ENCODE measurements at places on chromosomes 7 and 10.

DNA sequence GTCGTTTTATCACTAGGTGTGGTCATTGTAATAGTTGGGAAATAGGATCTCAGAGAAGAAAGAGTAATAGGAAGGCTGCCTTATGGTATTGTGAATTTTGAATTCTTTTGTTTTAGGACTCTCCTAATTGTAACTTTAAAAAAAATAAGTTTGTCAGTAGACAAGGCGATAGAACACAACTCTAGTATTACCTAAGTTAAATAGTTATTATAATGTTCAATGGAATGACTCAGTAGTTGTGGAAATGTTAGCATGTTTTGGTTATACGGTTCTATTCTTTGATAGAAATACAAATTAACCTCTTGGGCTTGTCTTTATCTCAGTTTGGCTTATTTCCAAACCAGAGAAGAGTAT is 1.4 kb downstream of the DNAH11 start:
- DNase-seq = no peak

DNA sequence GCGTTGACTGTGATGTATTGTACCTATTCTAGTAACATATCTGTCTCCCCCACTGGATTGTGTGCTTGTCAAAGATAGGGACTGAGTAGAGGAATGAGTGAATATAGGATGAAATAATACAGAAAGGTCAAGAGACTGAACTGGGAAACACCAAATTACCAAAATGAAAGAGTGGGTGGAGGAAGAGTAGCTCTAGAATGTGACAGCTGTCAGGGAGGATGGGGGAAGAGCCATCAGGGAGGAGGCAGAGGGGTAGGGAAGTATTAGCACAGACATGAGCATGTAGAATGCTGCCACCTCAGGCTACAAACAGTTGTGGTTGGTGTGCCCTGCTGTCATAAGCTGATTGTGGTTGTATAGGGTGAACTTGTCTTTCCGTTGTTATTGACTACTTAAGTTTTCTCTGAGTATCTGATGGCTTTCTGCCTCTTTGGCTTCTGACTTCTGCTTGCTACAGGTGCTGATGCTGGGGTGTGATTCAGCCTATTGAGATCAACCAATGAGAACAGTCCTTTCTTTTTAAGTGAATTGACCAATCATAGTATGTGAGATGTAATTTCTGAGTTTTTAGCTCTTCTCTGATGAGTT is 5.6 kb downstream of the CCSER2 start:
- peak; percentile 54 for DNase-seq

GRCh38 chr7:26480156-26480555 is 188.5 kb downstream of the SNX10 start:
- DNase-seq = no peak

DNA sequence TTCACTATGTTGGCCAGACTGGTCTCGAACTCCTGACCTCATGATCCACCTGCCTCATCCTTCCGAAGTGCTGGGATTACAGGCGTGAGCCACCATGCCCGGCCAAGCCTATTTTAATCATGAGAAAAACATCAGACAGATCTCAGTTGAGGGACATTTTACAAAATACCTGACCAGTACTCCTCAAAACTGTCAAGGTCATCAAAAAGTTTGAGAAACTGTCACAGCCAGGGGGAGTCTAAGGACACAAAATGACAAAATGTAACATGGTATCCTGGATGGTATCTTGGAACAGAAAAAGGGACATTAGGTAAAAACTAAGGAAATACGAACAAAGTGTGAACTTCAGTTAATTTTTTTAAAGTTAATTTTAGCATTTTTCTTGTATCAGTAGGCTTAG is 219.8 kb upstream of the PPP1R3A start:
- DNase-seq = no peak

DNA sequence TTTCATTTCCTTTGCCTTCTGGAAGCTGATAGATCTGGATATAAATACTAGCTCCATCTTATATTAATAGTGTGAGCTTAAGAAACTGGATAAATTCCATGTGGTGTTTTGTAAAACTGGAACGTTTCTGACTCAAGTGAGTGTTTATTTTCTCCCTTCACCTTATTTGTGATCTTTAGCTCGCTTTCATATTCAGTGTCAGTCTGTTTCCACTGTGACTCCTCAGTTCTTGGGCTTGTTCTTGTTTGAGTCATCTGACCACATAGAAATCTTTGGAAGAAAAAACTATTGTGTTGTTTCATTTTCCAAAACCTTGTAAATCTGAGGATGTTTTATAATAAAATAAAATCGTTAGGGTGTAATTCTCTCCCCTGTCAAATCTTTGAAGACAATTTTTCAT is 186.4 kb downstream of the POLR1F start:
- no peak for DNase-seq

DNA sequence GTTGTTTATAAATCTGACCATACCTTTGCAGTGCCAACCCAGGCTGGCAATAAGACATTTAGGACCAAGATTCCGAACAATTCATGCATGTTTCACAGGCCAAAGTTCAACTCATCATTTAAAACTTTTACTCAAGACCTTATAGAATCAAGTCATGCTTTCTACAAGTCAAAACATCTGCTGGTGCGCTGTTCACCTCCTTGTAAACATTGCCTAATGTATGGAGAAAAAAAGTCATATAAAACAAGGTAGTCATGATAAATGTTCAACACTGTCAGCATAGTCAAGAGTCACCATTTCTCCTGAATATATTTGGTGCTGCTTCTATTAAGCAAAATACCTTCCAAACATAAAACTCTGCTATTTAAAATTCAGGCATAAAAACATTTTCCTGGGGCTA is 42.1 kb upstream of the AHR start:
- no peak for DNase-seq

GRCh38 chr7:73936967-73937366 is 76.0 kb downstream of the TMEM270 start:
- DNase-seq = no peak

DNA sequence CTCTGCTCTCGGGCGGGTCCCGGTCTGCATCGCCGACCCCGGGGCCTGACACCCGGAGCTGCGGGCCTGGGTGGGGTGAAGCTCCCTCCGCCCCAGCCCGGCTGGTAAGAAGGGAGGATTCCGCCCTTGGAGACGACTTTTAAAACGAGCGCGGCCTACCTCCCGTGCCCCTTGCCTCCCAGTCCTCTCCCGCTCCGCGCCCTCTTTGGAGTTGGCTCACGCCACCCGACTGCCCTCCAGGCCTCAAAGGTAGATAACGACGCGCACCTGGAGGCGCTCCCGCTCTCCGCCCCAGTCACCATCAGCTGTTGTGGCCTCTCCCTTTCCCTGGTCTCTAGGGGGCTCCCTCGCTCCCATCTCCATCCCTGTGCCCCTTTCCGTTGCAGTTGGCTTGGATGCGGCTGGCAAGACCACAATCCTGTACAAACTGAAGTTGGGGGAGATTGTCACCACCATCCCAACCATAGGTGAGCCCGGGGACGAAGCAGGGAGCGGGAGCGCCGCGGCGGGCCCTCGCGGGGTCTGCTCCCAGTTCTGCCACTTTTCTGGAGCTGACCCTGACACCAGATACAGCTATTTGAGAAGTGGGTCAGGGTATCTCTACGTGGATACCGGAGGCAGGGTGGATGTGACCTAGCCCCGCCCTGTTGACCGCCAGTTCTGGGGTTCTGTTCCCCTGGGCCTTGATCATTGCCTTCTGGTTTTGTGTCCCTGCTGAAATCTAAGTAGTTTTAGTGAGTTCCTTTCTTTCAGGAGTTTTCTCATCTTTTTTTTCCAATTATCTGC is 679 bp downstream of the ARF5 start:
- DNase-seq = no peak

- DNase-seq = no peak
Observed at GRCh38 chr7:142508251-142508650, 241.0 kb upstream of the PRSS1 start.

DNA sequence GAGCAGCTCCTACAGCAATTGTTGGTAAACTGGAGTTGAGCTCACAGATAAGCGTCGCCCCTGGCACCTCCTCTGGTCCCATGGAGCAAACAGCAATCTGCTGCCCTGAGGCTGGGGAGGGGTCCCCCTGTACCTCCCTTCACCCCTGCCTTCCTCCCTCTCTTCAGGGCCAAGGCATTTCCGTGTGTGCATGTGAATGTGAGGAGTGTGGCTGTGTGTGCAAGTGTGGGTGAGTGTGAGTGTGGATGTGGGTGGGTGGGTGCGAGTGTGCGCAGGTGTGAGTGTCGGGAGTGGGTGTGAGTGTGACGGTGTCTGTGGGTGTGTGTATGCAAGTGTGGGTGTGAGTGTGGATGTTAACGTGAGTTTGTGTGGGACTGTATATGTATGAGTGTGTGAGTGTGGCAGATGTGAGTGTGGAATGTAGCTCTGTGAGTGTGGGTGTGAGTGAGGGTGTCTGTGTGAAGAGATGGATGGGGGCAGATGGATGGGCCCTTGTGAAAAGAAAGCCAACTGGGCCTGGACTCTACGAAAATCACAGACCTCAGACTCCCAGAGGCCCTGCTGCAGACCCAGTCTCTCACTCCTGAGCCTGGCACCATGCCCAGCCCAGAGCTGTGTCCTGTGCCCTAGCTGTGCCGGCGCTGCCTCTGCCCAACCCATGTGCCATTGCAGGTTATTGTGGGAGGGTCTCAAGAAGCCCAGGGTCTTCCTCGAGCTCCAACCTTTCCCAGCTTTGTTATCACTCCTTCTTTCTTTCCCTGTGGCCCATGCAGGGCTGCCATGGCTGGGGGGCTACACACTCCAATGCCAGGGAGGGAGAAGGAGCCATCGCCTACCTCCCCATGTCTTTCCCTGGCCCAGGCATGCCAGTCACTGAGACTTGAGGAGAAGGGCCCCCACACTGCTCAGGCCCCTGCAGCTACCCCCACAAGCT is 73.9 kb downstream of the GRID1 start:
- no peak for DNase-seq

DNA sequence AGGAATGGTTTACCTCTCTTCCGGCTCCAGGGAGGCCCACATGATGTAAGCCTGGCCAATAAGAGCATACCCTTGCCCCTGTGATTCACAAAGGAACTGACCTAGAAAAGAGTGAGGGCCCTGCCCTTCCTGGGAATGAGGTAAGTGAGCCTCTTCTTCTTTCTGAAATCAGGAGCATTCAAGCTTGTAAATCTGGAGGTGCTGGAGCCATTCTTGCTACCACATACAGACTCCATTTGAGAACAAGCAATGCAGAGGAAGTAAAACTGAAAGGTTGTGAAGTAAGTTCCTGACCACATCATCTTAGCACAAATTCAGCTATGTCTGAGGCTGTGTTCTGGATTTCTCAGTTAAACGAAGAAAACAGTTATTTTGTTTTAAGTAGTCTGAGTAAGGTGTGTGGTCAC is 132.2 kb downstream of the CD36 start:
- no peak for DNase-seq

DNA sequence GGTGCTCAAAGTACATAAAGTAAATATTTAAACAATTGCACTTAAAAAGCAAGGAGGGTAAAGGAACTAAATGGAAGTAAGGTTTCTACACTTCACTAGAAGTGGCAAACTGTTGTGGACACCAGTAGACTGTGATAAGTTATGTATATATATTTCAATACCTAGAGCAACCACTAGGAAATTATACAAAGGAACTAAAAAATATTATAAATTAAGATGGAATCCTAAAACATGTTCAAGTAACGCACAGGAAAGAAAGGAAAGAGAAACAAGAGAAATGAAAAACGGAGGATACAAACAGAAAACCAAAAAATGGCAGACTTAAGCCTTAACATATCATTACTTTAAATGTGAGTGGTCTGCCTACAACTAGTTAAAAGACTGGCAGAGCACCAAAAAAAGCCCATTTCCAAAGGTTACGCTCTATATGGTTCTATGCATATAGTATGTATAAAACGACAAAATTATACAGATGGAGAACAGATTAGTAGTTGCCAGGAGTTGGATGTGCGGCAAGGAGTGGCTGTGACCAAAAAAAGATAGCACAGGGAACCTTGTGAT is 19.0 kb downstream of the VPS41 start:
- DNase-seq = no peak

DNA sequence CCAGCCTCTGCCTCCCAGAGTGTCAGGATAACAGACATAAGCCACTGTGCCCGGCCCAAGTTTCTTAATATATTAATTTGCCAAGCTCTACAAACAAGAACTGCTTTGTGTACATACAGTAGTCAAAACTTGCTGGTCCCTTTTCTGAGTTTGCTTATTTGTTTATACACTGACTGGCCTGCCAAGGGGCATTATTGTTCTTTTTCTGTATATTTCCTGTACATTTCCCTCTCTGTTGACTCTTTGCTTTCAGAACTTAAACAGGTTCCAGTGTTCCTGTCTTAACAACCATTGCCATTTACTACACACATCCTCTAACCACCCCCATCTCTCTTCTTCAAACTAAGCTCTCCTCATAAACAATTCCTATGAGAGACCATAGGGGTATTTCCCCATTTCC is 61.5 kb upstream of the RPA3 start:
- no peak for DNase-seq

- no peak for DNase-seq
Observed at GRCh38 chr7:116924741-116925140, 28.6 kb upstream of the ST7 start.

DNA sequence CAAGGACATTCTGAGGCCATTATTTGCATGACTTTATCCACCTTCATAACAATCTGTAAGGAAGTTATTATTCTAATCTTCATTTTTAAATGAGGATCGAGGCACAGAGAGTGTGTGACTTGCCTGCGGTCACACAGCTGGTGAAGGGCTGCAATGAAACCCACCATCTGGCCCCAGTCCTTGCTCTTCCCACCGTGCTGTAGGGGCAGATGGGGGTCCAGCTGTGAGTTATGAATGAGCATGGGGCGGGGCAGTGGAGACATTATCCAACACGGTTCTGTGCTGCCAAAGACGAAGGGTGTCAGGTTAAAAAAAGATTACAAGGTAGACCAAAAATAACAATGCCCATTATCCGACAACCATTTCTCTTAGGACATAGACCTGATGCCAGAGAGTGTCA is 417.5 kb upstream of the MGMT start:
- DNase-seq = no peak

DNA sequence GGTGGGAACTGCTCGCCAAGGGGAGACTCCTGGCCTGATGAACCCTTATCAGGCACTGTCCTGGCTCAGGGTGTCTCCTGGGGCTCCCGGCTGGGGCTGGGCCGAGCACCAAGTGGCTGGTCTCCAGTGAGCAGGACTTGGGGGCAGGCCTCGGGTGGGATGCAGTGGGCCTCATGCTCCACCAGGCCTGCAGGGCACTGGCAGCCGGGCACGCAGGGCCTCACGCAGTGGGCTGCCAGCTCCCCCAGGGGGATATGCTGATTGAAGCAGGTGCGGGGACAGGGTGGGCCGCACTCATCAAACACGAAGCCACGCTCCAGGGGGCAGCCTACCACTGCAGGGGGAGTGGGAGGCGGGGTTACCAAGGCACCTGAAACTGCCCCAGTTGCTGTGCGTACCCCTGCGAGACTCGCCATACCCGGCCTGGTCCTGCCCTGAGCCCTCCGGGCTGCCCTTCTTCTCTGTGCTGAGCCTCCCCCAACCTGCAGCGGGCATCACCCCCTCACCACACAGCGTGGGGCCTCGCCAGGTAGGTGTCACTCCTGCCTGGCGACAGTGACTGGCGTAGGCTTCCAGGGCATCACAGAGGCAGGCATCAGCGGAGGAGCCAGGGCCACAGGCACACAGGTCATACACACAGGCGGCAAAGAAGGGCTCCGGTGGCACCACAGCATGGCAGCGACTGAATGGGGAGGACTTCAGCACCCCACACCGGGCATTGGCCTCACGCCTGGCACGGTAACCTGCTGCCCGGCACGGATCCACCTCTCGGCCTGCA is 14.5 kb downstream of the ATP6V1F start:
- DNase-seq = no peak

GRCh38 chr10:30784897-30785605 is 155.5 kb upstream of the LYZL2 start:
- DNase-seq = no peak

- no peak for DNase-seq
Observed at GRCh38 chr10:11483201-11484148, 128.0 kb downstream of the USP6NL start.

- DNase-seq = no peak
Observed at GRCh38 chr10:123909866-123910265, 18.3 kb upstream of the CPXM2 start.

Data from activated T-helper 1 cell treated with anti-CD3 and anti-CD28 coated beads, Interleukin-12 subunit alpha, Interleukin-12 subunit beta, Interleukin-2, Interleukin-4 antibody, amounts not matched to agents 30 ng/mL and 10 ng/mL and 1 ng/mL, durations not matched to agents 14 hours and 24 hours and 36 hours (primary cell).